ENCODE measurements at places on chromosomes 4 and X.

- DNase-seq: no peak
Observed at GRCh38 chr4:67712000-67712625, 11.2 kb upstream of the UBA6 start.

- no peak for DNase-seq
Observed at GRCh38 chr4:122772311-122772710, 39.8 kb downstream of the BBS12 start.

DNA sequence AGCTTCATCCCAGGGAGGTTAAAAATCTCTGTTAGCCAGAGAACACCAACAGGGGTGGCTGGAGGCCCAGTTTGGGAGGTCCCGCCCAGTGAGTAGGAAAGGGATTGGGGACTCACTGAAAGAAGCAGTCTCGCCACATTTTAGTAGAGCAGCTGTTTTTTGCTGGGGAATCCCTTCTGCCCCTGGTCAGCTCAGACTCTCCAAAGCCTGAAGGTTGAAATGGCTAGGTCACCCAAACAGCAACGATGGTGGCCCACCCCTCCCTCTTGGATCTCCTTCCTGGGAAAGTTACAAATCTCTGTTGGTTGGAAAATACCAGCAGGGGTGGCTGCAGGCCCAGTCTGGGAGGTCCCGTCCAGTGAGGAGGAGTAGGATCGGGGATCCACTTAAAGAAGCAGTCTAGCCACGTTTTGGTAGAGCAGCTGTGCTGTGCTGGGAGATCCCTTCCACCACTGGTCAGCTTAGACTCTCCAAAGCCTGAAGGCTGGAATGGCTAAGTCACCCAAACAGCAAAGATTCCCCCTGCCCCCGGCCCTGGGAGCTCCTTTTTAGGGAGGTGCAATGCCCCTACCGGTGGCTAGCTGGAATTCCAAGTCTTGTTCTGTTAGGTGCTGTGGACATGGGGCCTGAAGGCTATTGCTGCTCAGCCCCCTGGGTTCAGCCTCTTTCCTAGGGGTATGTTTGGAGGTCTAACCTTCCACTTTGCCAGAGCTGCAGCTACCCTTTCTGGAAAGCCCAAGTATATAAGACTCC, 40.0 kb upstream of the TEX13A start:
- no peak for DNase-seq

GRCh38 chr4:99462875-99463464, 27.8 kb upstream of the ADH7 start:
- no peak for DNase-seq

GRCh38 chrX:38799995-38800580, 1.2 kb upstream of the MID1IP1 start:
- DNase-seq: no peak

- no peak for DNase-seq
Observed at GRCh38 chrX:46374371-46374770, 170.8 kb downstream of the ZNF674 start.

- DNase-seq: no peak
Observed at GRCh38 chrX:53538781-53539180, 104.6 kb upstream of the HSD17B10 start.

DNA sequence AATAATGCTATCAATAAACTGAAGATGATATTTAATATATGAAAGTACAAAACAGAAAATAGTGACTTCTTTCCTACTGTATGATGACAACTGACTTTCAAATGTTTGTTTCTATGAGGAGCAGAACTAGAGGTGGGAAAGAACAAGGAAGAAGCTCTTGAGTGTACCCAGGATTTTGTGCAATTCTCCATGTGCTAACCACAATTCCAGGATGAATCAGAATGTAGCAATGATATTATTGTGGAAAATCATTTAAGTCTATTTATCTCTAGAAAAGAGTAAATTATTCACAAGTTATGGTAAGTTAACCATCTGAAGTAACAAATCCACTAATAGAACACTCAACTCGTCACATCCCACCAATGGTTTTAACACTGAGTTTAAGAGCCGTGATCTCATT, 324.1 kb upstream of the EMCN start:
- no peak for DNase-seq

DNA sequence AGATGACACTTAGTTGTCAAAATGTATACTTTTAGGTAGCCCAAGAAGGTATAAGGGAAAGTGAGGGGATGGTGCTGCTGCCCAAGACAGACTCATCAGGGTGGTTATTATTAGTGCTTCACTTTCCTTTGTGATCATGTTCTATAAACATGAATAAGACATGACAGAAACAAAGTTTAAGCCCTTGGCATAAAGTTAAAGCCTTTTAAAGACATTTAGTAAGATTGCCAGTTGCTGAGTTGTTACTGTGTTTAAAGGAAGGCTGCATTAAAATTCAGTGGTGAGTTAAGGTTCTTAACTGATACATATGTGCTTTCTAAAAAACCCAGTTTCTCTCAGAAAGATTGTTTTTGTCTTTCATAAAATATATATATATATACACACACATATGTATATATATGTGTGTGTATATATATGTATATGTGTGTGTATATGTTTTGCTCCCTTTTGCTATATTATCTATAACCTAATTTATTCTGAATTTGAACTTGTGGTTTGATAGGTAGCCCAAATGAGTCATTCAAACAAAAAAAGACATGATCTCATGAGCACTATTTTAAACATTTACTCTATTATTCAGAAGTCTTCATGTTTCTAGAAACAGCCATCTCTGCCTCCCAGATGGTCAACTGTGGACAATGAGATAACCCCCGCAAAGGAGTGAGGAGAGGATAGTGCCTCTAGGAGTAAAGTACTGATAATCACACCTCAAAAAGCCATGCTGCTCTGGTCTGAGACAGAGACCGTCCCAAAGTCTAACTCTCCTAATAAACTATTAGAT, 98.1 kb upstream of the OTUD4 start:
- no peak for DNase-seq

GRCh38 chr4:150960818-150961217, 54.3 kb downstream of the LRBA start:
- no peak for DNase-seq

GRCh38 chr4:145819101-145819852, 119.3 kb downstream of the ZNF827 start:
- no peak for DNase-seq

DNA sequence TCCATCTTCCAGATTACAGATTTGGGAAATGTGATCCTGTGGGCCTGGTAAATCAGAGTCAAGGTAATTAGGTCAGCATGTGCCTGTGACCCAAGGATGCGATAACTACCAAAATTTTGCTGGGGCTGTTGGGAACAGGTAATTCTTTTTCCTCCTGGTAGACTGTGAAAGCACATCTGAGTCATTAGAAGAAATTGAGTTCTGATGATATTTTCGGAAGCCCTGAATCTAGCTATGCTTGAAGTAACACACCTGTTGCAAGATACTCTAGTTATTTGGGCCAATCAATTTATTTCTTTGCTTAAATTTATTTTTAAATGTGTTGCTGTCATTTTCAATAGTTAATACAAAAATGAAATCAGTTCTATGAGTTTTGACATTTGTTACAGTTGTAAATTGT, 903.6 kb downstream of the RPA4 start:
- DNase-seq: no peak

GRCh38 chrX:106716463-106716862, 10.0 kb upstream of the RNF128 start:
- no peak for DNase-seq

GRCh38 chrX:2266445-2267349, 234.1 kb downstream of the DHRSX start:
- DNase-seq: no peak

DNA sequence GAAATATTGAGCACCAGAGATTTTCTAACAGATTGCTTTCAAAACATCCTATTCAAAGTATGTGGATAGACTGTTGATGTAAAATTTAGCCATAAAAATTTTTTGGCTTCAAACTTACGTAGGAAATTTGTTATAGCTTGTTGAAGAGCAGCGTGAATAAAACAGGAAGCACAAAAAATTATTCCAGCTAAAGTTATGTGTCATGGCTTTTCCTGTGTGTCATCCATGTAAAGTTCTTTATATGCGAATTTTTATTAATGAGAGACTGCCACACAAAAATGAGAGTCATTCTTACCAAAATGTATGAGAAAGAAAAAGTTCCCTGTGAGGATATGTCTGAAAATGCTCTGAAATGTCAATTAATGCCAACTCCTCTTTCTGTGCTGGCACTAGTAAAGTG, 19.5 kb downstream of the EPGN start:
- no peak for DNase-seq

DNA sequence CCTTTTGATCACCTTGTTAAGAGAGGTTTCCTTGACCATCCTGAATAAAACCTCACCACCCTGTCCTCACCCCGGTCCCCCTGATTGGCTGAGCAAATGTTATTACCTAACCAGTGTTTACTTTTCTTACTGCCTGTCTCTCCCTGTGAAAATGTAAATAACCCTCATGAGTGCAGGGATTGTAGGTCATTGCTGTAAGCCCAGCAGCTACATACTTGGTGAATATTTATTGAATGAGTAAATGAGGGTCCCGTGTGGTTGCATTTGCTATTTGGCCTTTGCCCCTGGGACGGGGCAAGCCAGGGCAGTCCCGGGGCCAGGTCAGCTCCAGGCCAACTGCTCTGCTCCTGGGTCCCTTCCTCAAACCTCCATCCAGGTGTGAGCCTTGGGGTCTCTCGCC, 55.5 kb upstream of the CLCN4 start:
- no peak for DNase-seq

GRCh38 chr4:153809307-153809706, 20.4 kb upstream of the SFRP2 start:
- DNase-seq: no peak

DNA sequence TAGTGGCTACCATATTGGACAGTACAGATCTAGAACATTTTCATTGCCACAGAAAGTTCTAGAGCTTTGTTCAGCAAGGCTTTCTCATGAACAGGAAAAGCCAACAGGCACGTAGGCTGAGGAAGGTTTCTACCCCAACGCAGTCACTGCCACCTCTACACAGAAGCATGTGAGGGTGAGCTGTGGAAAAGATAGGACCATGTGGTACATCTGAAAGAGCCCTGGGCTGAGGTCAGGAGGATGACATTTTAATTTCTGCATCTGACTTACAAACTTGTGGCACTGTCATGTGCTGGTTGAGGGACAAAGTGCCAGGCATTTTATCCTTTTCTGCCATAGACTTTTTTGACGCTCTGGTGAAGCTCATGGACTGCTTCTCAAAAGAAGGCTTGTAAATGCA, 454.2 kb downstream of the BCOR start:
- DNase-seq: no peak

DNA sequence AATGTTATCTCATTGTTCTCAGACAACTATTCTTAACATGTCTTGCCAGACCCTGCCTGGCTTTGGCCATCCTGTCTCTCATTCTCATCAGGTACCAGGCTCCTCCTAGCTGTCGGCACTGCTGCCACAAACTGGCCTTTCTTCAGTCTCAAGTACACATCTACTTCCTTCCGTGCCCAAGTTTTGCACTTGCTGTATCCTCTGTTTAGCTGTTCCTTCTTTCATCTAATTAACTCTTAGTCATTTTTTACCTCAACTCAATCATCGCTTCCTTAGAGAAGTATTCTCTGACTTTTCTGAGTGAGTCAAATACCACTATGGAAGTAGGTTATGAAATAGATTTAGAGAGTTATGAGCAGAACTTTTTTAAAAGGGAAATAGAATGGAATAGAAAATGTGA, 19.7 kb downstream of the CXCL3 start:
- DNase-seq: no peak

DNA sequence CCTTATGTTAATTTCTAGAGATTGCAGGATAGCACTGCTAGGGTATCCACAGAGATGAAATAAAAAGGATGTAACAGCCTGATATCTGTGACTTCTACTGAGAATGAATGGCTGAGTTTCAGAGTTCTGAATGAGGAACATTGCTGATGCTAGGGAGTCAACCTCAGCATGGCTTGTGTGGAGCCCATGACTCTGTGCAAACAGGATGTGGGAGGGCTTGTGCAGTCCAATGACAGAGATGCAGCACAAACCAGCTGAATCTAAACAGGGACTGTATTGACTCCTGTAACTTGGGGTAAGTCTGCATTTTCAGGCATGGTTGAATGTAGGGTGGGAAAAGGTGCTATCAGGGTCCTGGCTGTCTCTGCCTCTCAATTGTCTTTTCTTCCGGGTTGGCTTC, 5.3 kb upstream of the RASL11B start:
- DNase-seq: no peak

GRCh38 chrX:128310912-128311311, 258.7 kb upstream of the ACTRT1 start:
- no peak for DNase-seq

- no peak for DNase-seq
Observed at GRCh38 chr4:47661741-47662140, 176.1 kb downstream of the CORIN start.

- no peak for DNase-seq
Observed at GRCh38 chrX:1475881-1476280, 23.2 kb upstream of the ASMTL start.

DNA sequence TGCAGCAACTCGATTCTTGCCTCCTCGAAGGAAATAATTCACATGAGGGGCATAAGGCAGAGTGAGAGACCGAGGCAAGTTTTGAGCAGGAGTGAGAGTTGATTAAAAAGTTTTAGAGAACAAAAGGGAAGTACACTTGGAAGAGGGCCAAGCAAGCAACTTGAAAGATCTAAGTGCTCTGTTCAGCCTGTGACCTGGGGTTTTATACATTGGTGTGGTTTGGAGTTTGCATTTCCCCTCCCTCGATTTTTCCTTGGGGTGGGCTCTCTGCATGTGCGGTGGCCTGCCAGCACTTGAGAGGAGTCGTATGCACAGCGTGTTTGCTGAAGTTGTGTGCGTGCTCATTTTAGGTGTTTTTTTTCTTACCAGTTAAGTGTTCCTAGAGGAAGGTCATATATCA, 356.4 kb downstream of the KLHL4 start:
- DNase-seq: no peak

GRCh38 chr4:118282692-118283091, 70.1 kb downstream of the PRSS12 start:
- no peak for DNase-seq

- no peak for DNase-seq
Observed at GRCh38 chrX:74906417-74906816, 18.8 kb downstream of the NEXMIF start.

DNA sequence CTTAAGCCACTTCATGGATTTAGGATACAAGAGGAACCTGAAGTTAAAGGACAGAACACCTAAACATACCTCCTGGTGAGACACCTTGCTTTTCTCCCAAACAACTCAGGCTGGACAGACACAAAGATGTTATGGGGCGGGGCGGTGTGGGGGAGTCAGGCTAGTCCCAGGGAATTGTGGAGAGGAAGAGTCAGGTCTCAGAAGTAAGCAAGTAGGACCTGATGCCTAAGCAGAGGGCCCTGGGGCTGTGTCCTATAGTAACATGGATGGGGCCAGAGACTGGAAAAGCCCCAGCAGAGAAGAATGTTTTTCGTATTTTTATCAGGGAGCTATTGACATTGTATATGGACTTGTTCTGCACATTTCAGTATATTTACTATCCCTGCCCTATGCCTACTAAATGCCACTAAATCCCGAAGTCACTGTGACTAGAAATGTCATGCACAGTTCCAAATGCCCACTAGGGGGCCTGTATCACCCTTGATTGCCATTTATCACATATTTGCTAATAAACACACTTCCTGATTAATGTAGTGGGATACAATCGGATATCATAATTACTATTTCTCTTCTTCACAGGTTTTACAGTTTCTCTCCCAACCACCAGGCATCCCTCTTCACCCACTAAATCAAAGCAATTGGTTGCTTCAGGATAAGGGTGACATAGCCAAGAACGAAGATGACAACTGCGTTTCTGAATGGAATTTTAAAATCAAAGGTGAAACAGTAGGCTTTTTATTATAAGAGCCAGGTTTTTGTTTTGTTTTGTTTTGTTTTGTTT, 23.8 kb upstream of the ARHGAP10 start:
- no peak for DNase-seq

All from activated T-helper 1 cell treated with anti-CD3 and anti-CD28 coated beads, Interleukin-2, amount 50 U/mL, for 16 hours (primary cell).